ENCODE measurements at places on chromosomes 12 and 14.

DNA sequence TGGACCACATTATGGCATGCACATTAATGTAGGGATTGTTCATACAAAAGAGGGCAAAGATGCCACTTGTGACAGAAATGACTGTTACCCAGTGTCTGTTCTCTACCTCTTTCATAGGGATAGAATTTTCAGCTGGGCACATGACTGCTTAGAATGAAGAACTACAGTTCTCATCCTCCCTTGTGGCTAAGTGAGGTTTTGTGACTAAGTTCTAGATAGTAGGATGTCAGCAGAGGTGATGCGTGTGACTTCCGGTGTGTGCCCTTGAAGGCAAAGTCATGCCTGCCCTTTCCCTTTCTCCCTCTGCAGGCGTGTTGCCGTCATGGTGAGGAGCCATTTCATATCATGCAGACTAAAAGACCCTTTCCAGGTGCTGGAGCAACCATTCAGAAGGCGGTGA, 99.3 kb downstream of the CACNA1C start:
- no peak for DNase-seq

- DNase-seq, result no peak
Measured at GRCh38 chr14:96989306-96989705, 192.1 kb downstream of the VRK1 start.

DNA sequence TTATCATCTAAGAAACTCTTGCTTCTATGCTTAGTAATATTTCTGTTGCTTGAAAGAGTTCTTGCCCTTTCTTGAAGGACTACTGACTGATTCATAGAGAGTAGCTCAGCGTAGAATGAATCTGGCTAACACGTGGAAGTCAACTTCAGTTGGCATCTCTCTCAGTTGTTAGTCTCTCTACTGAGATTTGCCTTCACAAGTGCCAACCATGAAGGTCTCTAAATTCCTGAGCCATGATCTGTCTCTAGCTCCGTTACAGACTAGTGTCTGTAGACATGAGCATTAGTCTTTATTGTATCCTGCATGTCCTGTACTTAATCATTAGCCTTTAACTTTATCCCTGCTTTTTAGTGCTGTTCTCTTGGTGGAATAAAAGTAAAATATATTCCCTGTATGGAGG, 19.1 kb upstream of the ALX1 start:
- no peak for DNase-seq

- no peak for DNase-seq
Measured at GRCh38 chr14:39434401-39434800, 2.2 kb upstream of the FBXO33 start.

DNA sequence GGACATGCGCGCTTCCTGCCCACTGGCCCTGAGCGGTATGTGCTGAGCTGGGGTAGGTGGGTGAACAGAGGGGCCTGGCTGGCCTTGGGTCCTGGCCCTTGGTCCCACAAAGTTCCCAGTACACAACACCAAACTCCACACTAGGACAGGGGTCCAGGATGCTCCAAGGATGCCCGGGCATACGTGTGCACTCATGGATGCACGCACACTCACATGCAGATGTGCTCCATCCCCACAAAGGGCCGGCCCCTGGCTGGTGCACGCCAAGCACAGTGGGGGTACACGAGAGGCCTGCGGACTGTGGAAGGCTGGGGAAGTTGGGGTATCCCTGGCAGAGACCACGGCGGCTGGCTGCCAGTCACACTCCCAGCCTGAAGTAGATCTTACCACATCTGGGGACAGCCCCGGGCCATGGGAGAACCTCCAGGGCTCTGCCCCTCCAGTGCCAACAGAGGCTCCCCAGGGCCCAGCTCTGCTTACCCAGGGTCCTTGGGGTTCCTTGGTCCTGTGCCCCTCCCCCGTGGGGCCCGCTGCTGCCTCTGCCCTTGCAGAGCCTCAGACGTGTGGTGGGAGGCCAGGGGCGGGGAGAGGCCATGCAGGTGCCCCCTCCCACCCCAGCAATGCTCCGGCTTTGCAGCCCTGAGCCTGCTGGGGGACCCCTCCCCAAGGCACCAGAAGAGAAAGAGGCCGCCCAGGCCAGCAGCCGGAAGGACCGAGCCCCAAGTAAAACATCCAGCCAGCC, 24.0 kb upstream of the NUDT14 start:
- no peak for DNase-seq

DNA sequence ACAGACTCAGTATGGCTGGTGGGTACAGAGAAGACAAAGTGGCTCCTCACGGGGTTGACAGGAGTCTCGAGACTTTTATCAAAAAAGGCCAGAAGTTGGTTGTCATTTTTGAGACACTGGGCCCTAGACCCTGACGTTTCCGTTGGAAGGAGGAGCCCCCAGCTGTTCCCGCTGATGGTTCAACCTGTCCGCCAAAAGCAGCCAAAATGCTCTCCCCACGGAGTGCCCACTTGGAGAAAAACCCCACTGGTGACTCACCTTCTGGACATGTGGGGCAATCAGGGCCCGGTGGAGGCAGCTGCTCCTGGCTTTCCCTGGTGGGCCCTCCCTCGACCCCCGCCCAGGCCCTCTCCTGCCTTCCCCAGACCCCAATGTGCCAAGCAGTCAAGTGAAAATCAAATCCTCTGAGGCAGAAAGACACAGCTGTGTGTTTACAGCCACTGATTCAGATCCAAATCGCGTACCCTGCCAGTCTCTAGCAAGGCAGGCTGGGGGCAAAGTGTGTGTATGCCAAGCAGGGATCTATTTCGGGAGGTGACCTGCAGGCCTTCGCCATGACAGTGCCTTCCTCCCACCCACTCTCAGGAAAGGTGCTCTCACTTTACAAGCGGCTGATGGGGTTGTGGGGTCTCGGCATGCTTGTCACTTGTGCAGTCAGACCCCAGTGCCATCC, 347.4 kb downstream of the DPF3 start:
- no peak for DNase-seq

- no peak for DNase-seq
Measured at GRCh38 chr14:73610687-73611086, 1.6 kb upstream of the ACOT6 start.

DNA sequence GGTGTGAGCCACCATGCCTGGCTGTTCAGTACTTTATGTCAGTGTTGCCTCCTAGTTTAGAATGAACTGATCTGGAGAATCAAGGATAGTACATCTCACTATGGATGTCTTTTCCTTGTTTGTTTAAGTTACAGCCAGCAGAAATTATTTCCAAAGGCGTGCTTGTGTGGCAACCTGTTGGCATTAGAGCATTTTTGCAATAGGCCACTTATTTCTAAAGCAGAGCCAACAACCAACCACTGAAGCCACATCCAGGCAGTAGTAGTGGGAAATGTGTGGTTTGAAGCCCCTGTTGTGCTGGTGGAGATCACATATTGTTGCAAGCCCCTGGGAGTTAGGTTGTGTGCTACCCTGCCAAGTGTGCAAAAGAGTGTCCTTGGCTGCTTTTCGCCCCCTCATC, 3.7 kb downstream of the ANO6 start:
- no peak for DNase-seq

- DNase-seq, result no peak
Measured at GRCh38 chr14:83974647-83975163, 1555.2 kb upstream of the FLRT2 start.

DNA sequence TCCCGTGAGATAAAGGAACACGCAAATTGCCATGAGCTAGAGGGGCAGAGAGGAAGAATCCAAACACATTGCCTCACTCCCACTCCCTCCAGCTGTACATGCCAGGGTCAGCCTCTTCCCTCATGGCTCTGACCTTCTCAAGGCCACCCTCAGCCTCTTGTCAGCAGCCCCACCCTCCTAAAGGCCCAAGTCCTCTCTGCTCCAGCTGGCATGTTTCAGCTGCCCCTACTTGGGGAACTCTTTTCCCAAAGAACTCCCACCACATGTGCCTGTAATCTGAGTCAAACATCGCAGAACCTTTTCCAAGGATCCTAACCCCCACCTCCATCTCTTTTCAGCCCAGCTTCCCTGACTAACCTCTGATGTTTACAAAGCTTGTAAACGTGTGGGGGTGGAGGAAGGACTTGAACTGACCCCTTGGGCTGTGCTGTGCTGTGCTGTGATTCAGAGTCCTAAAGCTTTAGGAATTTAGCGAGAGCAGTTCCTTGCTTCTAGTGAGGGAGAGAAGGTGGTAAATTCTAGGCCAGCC, 7.3 kb upstream of the CACNB3 start:
- DNase-seq, result no peak

Data from stimulated activated naive CD8-positive, alpha-beta T cell treated with anti-CD3 and anti-CD28 coated beads, Interleukin-15, amount 100 ng/mL, for 72 hours (primary cell).